ENCODE measurements at places on chromosomes 6 and 20.

GRCh38 chr6:153167061-153167891, 36.2 kb upstream of the RGS17 start:
- no peak for DNase-seq

DNA sequence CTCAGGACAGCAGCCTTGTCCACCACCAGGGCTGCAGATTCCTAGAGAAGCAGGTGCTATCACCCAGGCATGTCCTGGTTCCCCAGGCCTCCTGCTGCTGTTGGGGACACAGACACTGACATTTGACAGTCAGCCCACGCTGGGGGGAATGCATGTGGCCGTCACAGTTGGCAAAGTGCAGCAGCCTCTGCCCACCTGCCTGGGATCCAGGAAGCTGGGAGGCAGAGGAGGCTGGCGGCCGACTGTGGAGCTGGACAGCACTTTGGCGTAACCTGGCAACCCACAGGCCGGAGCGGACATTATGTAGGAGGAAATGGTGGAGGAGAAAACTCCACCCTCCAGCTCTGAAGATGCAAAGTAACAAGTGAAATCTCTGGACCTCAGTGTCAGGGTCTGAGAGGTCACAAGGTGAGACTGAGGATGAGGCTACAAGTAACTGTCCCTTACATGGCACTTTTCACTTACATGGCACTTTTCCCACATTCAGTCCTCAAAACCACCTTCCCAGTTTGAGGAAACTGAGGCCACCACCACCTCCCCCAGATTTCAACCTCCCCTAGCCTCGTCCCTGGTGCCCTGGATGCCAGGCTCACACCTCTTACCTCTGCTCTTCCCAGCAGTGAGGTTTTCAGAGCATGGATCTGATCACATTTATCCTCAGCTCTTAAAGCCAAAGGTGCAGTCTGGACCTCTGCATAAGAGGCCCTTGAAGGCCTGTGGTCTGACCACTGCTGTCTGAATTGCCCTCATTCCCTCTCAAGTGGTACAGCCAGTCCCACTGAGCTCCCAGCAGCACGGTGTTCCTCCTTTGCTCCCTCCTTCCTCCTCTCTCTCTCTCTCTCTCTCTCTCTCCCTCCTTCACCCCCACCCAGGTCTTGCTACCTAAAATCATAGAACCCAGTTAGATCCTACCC, 8.7 kb downstream of the MAP1LC3A start:
- no peak for DNase-seq

GRCh38 chr20:7722564-7722963, 217.7 kb downstream of the HAO1 start:
- no peak for DNase-seq

DNA sequence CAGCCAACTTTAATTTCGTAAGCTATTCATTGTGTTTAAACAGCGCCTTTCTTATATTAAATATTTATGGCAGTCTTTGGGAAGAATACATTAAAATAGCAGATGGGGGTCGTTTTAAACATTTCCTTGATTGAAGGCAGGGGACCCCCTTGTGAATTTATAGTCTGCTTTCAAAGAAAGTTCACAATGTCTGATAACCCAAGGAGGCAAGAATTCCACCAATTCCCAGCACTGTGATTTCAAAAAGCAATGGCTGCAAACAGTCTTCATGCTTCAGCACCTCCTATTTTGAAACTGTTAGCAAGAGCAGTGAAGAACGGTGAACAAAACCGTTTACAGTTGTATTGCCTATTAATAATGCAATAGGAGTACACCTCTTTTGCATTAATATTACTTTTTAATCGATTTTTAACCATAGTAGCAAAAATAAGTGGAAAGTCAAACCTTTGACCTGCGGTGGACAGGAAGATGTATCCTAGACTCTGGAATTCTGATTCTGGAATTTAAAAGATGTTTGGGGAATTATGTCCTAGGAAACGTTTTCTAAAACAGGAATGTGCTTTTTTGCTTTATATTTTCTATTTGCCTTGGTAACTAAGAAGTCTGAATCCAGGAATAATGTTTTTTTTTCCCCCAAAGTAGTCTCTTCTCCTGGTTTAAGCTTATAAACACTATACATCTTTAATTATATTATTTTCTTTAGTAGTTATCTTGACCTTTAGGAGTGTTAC, 393.0 kb downstream of the CDKAL1 start:
- DNase-seq: no peak

DNA sequence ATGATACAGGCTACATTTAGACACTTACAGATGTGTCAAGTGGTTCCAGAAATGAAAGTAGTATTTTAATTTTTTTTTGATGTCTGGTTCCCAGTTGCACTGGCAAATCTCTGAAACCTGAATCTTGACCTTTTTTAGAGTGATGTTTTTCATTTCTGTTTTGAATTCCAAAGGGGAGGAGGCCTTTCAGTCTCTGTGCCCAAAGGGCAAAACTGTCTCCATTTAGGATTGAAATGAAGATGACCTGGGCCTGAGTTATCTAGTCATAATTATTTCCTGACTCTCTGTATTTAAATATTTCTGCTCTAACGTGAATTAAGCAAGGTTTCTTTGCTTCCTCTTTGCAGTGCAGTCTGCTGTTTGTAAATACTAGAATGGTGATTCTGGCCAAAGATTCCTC, 252.9 kb upstream of the ZFP64 start:
- no peak for DNase-seq

DNA sequence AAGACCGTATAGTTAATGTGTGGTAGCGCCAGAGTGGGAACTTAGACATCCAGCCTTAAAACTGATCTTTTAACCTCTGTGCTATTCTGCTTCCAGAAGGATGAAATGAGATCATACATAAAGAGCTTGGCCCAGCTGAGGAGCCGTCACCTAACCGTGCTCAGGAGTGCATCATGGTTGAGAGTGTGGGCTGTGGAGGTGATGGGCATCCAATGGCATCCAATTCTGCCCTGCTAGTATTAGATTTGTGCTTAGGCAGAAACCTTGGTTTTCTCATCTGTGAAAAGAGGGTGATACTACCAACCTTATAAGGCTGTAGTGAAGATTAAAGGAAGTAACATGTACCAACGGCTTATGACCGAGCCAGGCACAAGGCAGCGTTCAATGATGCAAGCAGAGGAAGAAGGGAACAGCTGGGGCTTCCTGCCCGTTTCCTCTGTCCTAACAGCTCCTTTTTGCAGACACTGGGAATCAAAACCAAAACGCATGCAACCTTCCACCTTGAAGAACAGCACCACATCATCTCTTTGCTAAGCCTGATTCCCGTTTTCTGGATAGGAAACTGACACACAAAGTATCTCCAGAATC, 1.3 kb downstream of the SLC22A16 start:
- DNase-seq: peak; percentile 47

GRCh38 chr20:15674253-15675060, 898.8 kb downstream of the KIF16B start:
- no peak for DNase-seq

DNA sequence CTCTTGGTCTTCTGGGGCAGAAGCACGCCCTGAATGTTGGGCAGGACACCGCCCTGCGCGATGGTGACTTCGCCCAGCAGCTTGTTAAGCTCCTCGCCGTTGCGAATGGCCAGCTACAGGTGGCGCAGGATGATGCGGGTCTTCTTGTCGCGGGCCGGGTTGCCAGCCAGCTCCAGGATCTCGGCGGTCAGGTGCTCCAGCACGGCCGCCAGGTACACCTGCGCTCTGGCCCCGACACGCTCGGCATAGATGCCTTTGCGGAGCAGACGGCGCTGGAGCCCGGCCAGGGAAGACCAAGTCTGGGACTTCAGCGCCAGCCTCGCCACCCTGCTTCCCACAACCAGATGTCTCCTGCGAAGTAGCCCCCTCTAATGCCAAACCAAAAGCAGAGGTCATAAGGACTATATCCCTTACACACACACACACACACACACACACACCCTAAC, 8.0 kb upstream of the SLC17A3 start:
- DNase-seq: peak; percentile 73

DNA sequence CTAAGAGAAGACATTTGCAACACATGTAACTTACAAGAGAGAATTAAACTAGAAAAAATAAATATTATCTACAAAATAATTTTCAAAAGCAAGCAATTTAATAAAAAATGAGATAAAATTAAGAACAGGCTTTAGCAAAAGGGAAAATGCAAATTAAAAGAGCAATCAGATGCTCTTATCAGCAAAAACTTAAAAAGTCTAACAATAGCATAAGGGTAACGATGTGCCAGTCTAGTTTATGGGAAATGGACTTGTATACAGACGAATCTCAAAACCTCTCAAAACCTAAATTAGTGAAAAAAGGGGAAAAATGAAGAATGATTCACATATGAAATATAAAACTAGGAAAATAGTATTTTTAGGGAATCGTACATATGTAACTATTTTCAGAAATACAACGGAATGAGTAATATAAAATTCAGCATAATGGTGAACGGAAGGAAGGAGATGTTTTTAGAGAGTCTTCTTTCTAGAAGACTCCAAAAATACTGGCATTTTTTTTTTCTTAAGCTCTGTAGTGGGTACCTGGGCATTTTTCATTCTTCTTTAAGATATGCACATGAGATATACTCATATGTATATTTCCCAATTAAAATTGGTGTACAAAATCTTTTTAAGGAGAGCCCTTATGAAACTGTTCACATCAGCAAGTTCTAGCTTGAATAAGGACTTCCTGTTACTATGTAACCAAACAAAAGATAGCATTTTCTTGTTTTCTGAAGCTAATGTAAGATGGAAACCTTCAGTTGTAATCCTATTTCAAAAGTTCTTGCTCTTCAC, 927 bp upstream of the MANEA start:
- DNase-seq: peak; percentile 50

DNA sequence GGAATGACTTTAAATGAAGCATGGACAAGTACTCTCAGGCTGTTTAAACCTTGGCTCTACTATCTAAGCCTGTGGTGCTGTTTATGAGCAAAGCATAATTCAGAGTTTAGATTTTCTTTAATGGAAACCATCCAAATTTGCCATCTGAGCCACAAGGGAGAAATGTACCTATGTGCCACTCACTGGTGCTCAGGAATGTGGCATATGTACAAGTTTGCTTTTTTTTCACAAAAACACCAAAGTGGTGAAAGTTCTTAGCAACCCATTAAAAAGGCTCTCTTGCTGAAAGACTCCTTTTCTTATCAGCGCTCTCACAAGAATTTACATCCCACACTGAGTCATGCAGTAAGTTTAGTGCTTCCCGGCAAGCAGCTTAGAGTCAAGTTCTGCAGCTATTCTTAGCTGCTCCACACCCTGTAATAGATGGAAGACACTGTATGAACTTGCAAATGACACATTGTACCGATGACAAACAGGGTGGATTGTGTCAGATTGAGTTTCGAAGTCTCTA, 57.3 kb upstream of the MLIP start:
- DNase-seq: no peak

DNA sequence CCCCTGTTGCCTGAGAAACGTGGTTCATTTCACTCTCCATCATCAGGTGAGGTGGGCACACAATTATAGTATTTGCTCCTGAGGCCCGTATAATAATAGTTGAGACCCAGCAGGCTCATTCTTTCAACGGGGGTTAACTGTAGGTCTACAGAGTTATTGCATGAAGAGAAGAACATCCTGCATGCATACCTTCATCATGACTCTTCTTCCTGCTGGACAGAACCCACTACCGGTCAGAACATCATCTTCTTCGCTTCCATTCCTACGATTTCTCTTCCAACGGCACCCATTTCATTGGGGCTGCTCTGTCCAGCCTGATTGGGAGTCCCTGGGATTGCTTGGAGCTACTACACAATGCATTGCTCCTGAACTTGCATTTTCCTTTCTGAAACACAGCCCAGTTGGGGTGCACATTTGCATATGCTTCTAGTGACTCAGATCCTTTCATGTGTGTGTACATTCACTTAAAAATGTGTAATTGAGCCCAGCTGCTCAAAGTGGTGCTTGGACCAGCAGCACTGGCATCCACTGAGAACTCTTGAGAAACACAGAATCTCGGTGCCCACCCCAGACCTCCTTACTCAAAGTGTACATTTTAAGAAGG, 57.4 kb downstream of the SLC24A3 start:
- DNase-seq: no peak

DNA sequence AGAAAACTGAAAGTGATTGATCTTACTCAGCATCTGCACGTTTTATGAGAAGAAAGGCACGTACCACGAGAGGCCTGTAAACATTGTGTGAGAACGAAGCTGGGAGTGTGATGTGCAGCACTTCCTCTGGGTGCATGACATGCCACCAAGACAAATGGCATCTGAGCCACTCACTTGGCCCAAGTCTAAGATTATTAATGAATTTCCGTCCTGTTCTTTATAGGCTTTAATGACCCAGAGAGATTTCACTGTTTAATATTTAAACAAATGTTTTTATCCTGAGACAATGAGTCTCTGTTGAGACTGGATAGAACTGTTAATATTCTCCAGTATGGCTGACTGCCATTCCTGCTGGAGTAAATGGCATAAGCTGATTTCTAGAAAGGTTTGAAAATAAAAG, 172.6 kb upstream of the PHACTR1 start:
- no peak for DNase-seq

GRCh38 chr6:91669154-91669870, 1082.4 kb upstream of the MAP3K7 start:
- no peak for DNase-seq

GRCh38 chr6:12110523-12111362, 98.6 kb downstream of the HIVEP1 start:
- DNase-seq: peak; percentile 32

GRCh38 chr6:141641406-141641805, 491.3 kb upstream of the GJE1 start:
- no peak for DNase-seq

GRCh38 chr6:119205911-119206618, 127.6 kb upstream of the FAM184A start:
- peak; percentile 12 for DNase-seq

DNA sequence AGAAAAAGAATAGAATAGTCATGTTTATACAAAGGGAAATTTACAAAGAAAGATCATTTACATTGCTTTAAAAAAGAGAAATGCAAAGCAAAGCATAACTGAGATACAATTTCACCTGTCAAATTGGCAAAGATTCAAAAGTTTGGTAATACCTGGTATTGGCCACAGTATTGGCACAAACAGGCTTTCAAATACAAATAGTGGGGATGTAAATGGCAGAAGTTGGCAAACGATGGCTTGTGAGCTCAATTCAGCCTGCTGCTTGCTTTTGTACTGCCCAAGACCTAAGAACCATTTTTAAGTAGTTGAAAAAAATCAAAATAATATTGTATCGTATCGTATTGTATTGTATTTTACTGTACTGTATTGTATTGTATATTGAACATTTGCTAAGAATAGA, 194.5 kb upstream of the JAG1 start:
- no peak for DNase-seq

DNA sequence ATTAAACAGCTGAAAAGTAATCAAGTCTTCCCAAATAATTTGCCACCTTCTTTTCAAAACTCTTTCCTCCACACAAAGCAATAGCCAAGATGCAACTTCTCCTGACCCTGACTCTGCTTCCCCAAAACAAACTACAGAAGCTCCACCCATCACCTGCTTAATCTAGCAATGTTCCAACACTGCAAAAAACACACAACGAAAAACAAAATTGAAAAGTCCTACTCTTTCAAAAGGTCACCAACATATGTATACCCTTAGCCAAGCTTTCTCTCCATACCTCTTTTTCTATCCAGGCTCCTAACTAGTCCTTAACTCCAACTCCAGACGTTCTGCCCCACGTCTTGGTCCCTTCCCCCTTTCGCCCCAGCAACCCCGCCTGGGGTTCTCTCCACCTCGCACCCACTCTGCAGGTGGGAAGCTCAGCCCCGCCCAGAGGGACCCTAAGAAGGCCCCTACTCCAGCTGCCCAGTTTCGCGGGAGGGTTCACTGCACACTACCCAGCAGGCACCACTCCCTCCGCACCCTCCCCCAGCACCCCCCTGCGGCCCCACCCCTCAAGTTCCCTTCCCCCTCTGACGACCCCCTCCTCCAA, 717 bp downstream of the CSNK2A1 start:
- peak; percentile 6 for DNase-seq

Measured in CD4-positive, alpha-beta T cell treated with Interleukin-4 for 1 hour (primary cell).